ENCODE measurements at places on chromosomes 6 and 20. TPM values are rescaled to one million over a fixed set of nuclear protein-coding genes. Genes with fewer than 3 reads are reported as not detected.

ALDH8A1 gene
- 32.3 TPM for polyA plus RNA-seq

OLIG3 gene
- polyA plus RNA-seq, result not detected

LHFPL5 gene
- 0.32 TPM for polyA plus RNA-seq

CAGE1 gene
- not detected for polyA plus RNA-seq

EBF4 gene
- 24.6 TPM for polyA plus RNA-seq

NEURL2 gene
- polyA plus RNA-seq, result 9.8 TPM

ATP6V1G2 gene
- 11.0 TPM for polyA plus RNA-seq

PRND gene
- 4.6 TPM for polyA plus RNA-seq

PDYN gene
- 0.46 TPM for polyA plus RNA-seq

EYA4 gene
- 12.4 TPM for polyA plus RNA-seq

GRCh38 chr20:51597389-51598231 lies 55.1 kb upstream of the NFATC2 start:
- DNase-seq, result no peak

- no peak for DNase-seq
Measured at GRCh38 chr6:34366639-34366921, 25.9 kb downstream of the NUDT3 start.

GRCh38 chr20:33412484-33412838 lies 11.1 kb upstream of the CDK5RAP1 start:
- no peak for DNase-seq

DNA sequence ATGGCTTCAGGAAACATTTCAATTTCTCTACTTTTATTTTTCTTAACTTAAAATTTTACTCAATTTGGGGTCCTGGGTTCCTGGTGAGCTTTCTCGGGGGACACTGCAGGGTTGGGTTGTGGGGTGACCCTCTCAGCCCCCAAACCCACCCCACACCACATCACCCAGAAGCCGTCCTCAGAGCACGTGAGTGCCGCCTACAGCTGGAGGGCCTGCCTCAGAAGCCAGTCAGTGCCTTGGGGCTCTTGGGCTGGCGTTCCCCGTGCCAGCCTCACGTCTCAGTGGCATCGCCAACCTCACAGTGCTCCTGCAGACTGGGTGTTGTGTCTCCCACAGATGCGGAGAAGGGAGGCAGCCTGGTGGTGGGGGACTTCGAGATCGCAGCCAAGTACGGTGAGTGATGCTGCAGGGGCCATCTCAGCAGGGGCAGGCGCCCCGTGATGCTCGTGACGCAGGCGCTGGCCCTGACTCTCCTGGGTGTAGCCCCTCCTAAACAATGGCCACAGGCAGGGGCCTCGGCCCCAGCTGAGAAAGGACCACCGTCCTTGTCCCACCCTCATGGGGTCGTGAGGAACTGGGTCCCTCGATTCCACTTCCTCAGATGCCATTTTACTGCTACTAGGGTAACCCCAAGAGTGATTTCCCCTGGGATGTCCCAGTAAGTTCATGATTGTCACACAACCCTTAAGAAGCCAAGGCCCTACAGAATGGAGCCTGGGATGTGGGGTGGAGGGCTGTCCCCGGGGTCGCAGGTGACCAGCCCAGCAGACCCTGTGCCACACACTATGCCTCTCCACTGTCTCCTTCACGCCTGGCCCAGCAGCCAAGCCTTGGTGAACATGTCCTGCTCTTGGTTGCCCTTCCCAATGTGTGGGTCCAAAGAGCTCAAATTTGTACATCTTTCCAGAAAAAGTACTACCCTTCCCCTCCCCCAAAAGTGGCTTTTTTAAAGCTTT lies 23.8 kb upstream of the PYGB start:
- no peak for DNase-seq

GRCh38 chr6:87700397-87701343 lies 1.4 kb downstream of the AKIRIN2 start:
- no peak for DNase-seq

GRCh38 chr6:134026597-134026996 lies 25.8 kb downstream of the SLC2A12 start:
- no peak for DNase-seq

DNA sequence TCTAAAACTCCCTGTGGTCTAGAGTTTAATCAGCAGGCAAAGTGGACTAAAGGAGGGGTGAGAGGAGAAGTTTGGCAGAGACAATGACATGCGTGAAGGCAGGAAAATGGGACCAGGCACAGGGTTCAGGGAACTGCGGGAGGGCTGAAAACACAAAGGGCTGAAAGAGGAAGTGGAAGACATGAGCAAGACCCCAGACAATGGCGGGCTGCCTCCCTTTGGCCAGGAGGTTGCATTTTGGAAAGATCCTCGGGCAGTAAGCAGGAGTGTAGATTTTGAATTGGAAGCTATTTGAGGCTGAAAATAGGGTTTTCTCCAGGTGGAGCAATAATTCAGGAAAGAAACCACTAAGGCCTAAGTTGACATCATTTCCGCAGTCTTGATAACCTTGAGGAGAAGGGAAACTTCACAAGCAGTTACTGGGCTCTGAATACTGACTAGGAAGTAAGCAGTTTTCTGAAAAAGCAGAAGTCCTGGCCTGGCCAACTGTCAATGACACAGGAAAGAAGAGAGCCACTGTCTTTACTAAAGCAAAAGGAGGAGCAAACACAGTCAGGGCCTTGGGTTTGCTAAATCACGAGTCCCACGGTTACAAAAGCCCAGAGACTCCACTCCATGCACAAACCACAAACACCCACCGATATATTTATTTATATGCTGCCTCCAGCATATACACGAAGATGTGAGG lies 3.4 kb downstream of the LY86 start:
- no peak for DNase-seq

GRCh38 chr6:15823838-15824414 lies 161.1 kb upstream of the DTNBP1 start:
- DNase-seq, result no peak

DNA sequence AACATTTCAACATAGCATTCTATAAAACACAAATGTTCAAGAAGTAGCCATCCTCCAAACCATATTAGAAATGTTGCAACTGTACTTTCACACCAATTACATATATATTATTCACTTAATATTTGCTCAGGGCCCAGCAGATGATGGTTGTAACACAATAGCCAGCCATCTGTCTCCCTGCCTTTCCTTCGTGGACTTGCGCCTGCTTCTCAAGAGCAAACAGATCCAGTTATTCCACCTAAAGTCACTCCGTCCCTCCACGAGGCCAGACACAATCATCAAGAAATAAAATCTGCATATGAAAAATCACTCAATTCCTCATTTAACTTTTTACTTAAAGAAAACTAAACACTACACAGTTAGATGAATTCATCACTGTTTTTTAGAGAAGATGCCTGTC lies 160.4 kb downstream of the RALGAPA2 start:
- no peak for DNase-seq

DNA sequence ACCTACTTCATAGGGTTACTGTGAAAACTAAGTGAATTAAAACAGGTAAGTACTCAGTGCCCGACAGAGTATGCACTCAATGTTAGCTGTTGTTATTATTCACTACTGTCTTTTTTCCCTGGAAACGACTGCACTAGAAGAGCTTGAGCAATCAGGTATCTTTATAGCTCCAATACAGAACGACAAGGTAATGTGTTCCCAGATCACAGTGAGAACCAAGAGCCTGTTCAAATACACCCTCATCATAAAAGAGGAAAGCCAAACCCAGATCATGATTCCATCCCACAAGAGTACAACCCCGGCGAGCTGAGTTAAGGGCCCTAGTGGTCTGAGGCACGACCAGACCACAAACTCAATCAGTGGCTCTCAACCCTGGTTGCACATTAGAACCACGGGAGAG lies 9.8 kb downstream of the MRPS18A start:
- DNase-seq, result no peak

GRCh38 chr6:144657691-144658090 lies 372.6 kb downstream of the UTRN start:
- no peak for DNase-seq

DNA sequence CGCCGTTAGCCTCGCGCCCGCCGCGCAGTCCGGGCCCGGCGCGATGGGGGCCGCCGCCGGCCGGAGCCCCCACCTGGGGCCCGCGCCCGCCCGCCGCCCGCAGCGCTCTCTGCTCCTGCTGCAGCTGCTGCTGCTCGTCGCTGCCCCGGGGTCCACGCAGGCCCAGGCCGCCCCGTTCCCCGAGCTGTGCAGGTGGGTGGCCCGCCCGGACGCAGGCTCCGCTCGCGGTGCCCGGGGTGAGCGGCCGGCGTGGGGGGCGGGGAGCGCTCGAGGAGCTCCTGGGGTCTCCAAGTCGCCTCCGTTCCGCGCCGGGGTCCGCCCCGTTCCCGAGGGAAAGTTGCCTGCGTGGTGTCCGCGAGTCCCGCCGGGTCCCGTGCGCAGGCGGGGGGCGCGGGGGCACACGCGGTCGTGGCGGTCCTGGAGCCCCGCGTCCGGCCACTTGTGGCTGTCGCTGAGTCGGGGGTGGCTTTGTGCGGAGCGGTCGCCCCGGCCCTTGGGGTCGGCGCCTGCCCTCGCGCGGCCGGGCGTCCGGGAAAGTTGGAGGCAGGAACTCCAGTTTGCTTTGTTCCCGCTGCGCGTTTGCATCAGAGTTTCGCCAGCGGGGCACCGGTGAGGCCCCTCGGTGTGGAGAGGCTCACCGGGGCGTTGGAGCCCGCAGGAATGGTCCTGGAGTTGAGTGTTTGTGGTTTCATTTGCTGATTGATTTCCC lies 476 bp downstream of the IGF2R start:
- DNase-seq, result no peak

GRCh38 chr20:26276554-26277210 lies 580.0 kb upstream of the ZNF337 start:
- DNase-seq, result peak; percentile 18

GRCh38 chr20:36989797-36990196 lies 38.3 kb upstream of the SAMHD1 start:
- DNase-seq, result no peak

DNA sequence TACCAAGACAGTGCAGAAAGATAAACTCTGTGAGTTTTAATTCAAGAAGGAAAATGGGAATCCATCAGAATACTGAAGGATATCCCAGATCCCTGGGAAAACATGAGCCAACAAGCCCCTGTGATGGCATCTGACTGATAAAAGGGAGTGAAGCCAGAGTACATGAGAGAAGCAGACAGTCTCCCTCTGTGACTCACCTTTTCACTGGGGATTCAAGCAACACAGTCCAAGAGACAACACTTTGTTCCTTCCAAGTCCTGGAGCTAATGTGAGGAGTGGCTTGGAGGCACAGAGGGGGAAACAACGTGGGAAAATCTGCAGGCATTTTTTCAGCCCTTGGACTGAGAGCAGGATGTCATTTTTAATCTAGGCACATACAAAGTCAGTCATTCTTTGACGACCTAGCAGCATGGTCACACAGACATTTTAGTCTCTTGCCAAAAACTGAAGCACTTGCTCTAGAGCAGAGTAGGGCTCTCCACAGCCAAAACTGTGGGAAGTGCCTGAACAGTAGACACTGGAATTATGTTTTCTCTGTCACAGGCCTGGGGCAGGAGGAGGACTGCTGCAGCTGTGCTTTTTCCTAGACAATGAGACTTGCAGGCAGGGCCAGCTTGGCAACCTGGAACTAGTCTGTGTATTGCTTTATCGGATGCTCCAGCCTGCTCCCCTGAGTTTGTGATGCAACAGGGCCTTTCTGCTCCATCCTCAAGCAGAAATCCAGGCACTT lies 465.0 kb upstream of the GJE1 start:
- no peak for DNase-seq

- DNase-seq, result no peak
Measured at GRCh38 chr6:98871057-98871456, 36.7 kb downstream of the POU3F2 start.

GRCh38 chr6:140620496-140620895 lies 1246.0 kb upstream of the CITED2 start:
- DNase-seq, result no peak

DNA sequence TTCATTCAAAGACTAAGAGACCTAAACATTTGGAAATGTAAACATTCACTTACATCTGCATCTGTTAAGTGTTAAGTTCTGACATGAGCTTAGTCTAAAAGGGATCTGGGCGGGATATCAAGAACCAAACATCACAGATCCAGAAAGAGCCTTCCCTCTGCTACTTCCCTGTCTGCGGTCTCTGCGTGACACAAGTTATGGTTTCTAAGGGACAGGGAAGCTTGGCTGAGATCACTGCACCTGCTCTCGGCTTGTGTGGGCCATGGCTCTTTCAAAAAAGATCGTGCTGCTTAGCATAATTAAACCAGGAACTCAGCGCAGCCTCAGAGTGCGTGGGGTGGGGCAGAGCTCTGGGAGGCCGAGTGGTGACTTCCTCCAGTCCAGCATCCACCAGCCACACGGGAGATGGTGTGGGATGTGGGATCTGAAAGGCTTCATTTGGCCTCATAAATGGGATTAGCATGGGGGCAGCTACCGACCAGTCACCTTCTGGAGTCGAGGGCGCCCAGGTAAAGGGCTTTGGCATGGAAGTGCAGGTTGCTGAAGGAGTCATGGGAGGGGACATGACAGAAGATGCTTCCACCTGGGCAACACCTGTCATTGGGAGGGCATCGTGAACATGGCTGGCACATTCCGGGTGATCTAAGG lies 16.7 kb upstream of the RAMACL start:
- DNase-seq, result no peak

GRCh38 chr6:29847871-29848630 lies 20.4 kb downstream of the HLA-G start:
- DNase-seq, result peak; percentile 30

GRCh38 chr6:124443541-124443940 lies 518.7 kb upstream of the RNF217 start:
- DNase-seq, result no peak

All from renal cortex interstitium (tissue), 15 donors.